ENCODE measurements at places on chromosomes 1 and 21. TPM values are rescaled to one million over a fixed set of nuclear protein-coding genes. Genes with fewer than 3 reads are reported as not detected.

DNA sequence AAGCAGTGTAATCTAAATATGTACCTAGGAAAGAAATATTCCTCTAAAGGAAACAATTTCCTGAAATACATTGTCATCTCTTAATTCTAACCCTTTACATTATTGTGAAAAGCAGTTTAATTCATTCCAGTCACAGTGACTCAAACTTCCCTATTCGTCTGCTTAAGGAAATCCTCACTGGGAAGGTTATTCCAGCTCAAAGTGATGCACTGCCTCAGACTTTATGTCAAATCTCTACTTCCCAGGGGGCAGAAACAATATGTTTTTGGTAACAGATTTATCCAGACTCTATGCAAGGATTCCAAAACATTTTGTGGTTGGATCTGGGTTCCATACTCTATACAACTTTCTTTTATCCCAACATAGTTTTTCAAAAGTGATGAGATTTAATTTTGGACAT is 145.2 kb downstream of the NTMT2 start:
- DNase-seq, result no peak

- DNase-seq, result no peak
Observed at GRCh38 chr1:187306710-187307415, 478.1 kb downstream of the PLA2G4A start.

DNA sequence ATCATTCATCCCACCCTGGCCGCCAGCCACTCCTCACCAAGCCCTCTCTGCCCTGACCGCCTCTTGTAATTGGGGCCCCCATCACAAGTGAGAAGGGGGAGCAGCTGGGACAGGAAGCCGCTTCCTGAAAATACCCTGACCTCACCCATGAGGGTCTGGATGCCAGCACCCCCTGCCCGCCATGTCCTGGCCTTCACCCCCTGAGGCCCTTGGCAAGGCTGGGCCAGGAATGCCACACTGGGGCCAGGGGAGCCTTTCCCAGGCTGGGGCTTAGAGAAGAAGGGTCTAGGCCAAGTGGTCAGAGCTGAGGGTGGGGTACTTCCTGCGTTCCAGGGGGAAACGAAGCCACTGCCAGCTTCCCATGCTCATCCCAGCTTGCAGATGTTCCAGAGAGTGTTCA is 60.5 kb downstream of the TAS1R2 start:
- DNase-seq, result no peak

DNA sequence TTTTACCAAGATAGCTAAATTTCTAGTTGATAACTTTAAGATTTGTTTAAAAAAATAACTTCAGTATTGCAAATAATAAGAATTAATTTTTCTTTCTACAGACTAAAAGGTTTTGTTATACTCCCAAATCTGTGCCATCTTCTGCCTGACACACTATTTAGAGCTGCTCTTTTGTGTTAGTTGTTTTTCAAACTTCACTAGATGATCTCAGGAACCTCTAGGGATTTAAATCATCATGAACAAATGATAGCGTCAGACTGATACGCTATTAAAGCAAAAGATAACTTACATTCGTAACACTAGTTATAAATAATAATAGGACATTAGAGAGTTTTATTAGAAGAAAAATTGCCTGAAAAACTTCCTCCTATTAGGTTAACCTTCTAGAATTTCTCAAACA is 243.1 kb upstream of the CXADR start:
- DNase-seq, result no peak

- DNase-seq, result no peak
Observed at GRCh38 chr1:238981317-238981933, 404.9 kb upstream of the CHRM3 start.

DNA sequence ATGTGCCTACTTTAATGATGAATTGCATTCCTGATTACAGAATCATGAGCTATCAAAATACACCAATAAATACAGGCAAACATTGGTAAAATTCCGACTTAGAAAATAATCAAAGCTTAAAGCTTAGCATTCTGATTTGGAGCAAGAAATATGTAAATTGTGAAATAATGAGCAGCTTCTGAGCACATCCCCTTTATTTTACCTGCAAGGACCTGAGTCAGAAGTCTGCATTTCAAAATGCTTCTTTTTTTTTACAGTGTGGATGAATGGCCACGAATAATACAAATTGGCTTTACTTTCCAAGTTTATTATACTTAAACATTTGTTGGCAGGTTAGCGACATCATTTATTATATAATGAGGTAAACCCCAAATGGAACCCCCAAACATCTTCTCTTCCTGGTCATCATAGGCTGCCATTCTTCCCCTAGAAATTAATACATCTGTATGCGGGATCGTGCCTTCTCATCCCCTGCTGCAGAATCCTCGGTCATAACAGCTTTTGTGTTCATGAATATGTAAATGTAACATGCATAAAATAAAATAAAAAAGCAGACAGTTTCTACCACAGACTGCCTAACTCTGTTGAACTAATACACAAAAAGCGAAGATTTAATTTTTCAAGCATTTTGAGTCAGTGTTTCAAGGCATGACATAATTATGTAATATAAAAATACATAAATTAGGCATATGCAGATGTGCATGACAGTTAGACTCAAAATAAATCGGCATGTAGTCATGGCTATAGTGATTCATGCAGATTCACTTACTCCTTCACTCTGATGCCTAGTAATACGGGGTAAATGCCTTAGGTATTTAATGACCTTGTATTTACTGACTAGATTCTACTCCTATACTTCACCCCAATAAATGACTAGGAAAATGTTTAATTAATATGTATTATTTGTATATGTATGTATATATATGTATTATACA is 339.7 kb downstream of the USP25 start:
- no peak for DNase-seq

GRCh38 chr1:58000116-58000515 is 546.4 kb downstream of the OMA1 start:
- no peak for DNase-seq

DNA sequence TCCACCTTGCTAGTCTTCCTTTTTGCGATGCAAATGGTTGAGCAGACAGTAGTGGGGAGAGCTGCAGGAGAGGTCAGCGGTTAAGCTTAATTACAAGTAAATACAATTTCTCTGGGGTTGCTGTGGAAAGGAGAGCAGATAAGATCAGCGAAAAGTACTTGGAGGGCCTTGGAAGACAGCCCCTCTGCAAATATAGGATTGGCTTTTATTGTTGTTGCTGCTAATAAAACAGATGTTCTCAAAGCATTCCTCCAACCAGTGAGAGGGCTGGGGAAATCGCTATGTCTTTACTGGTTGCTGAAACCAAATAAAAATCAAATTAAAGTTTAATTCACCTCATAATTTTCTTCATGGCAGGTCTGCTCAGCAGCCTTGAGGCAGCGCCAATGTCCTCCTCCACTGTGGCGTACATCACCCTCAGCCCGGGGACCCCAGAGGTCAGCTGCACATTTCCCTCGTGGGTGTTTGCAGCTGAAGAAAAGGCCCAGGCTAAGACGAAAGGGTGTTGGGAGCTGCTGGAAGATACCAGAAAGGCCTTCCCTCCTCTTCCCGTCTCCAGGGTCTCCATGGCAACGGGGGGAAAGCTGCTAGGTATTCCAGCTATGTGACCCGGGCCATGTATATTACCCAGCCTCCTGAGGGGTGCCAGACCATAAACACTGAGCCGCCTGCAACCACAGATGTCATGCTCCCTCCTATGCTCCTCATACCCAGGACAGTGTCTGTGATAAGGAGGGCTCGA is 54.6 kb upstream of the POU2F1 start:
- no peak for DNase-seq

DNA sequence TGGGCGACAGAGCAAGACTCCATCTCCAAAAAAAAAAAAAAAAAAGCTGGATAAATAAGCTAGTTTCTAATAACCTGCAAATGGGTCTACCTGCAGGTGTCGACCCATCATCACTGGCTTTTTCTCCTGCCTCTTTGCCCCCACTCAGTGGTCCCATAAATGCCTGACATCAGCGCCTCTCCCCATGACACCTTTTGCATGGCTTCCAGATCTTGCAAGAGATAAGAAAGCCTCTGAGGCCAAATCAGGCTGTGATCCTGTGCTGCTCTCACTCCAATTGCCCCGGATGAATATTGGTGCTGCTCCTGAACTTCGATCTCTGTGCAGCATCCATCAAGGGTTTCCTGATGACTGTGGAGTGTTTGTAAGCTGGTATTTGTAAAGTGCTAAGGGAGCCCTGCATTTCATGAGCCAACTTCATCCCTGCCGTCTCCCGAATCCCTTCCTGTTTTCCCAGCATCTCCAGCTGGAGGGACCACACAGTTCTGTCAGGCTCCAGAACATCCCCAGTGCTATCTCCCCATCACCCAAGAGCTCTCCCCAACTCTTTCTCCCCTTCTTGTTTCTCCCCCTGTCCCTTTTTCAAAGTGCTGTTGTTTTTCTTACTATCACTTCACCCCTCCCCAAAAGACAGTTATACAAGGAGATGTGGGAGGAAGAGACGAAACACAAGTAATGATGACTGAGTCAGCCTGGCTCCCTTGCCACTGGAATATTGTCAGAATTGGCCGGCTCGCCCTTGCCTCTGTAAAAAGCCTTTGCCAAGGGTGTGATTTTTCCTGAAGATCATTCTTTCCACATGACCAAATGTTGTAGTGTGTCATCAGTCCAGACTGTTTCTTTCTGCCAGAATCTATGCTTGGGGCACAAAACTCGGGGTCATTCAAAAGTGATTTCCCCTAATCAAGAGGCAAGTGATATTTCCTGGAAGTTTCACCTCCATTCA is 2.8 kb upstream of the EFHD2 start:
- DNase-seq, result peak; percentile 85

- DNase-seq, result no peak
Observed at GRCh38 chr1:72892461-72892860, 610.1 kb upstream of the NEGR1 start.

- DNase-seq, result no peak
Observed at GRCh38 chr1:3956527-3957170, 56.6 kb upstream of the C1orf174 start.

DNA sequence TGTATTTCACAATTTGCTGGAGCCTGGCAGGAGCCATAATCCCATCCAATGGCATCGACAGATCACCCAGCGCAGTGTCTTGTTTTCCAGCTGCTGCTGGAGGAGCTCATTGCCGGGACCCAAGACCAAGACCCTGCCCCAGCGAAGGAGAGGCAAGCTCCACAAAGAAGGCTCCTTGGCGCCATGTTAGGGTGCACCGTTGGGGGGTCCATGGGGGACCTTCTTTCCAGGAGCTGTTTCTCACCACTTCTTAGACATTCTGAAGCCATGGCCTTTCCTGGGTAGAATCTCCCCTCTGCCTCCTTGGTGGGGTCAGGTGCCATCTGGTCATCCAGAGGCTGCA is 31.1 kb downstream of the AJAP1 start:
- no peak for DNase-seq

DNA sequence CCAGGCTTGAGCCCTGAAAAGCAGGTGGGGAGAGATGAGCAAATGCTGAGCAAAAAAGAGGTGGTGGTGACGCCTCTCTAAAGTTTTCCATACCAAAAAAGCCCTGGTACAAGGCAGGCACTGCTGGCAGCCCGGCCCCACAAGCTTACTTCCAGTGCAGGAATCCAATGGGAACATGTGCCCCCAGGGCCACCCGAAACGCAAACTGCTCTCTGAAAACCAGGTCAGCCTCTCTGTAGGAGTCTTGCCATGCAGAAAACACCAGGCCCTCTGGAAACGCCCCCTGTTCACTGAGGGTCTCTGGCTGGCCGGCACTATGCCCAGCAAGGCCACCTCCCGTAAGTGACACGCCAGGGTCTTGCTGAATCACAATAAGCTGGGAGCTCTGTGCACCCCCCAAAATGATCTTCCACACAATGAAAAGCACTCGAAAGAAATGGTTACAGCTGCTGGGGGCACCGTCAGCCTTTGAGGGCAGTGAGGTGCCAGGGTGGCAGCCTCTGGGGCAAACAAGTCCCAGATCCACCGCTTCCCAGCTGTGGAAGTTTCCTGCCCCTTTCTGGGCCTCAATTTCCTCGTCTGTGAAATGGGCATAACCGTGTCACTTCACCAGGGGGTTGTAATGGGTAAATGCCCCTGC is 170.5 kb downstream of the TOMM20 start:
- DNase-seq, result no peak

- no peak for DNase-seq
Observed at GRCh38 chr1:59738152-59738551, 76.6 kb upstream of the HOOK1 start.

- DNase-seq, result peak; percentile 99
Observed at GRCh38 chr1:234533975-234534876, 55.2 kb upstream of the TARBP1 start.

GRCh38 chr1:25648681-25649440 is 32.3 kb downstream of the MAN1C1 start:
- DNase-seq, result no peak

DNA sequence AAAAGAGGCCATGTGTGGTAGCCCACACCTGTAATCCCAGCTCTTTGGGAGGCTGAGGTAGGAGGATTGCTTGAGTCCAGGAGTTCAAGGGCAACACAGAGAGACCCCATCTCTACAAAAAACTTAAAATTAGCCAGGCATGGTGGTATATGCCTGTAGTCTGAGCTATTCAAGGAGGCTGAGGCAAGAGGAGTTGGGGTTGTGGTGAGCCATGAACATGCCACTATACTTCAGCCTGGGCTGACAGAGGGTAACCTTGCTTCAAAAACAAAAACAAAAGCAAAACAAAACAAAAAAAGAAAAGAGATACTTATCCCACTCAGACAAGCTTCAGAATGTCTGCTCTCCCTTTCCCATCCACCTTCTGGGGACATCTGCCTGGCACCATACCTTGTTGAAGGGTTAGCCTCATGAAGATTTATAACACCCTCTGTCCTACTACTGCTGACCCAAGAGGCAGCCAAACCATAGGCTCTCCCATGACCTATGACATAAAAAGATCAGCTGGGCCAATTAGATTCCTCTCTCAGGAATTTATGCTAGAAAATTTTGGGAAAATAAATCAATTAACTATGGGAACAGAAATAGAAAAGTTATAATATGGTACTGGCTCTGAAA is 13.2 kb downstream of the TMCO1 start:
- no peak for DNase-seq

GRCh38 chr1:69847670-69848069 is 279.9 kb downstream of the LRRC7 start:
- DNase-seq, result no peak

DNA sequence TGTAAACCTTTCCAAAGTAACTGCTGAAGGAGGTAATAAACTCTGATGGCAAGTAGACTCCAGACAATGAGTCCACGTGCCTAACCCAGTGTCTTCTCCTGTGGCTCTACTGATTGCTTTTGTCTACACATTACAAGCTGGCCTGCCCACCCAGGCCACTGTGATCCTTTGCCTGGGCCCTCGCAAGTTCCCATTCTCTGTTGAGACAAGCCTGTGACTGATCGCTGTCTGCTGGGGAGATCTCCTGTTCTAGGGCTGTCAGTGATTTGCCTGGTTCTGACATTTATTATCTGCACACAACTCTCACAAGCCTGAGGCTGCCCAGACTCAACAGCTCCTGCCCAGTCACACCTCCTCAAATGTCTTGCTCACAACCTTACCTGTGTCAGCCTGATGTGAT is 81.4 kb downstream of the CYYR1 start:
- DNase-seq, result no peak

Gene MX2
- total RNA-seq, result 6.2 TPM

Gene LINGO4
- 0.16 TPM for total RNA-seq

Gene SLAMF1
- 1.6 TPM for total RNA-seq

Gene RNU1-2
- under 0.01 TPM for total RNA-seq

Gene ERICH3
- total RNA-seq, result 0.16 TPM

Gene CA6
- total RNA-seq, result not detected

Gene ELAPOR1
- total RNA-seq, result 0.71 TPM

Gene WNT9A
- total RNA-seq, result 25.5 TPM

Gene OR2T11
- not detected for total RNA-seq

Gene ANKRD35
- 5.2 TPM for total RNA-seq

Measured in sigmoid colon (tissue), 7 donors.